Testis (tissue), 5 donors: ENCODE measurements at places on chromosomes 11 and 22. TPM values are rescaled to one million over a fixed set of nuclear protein-coding genes. Genes with fewer than 3 reads are reported as not detected.

The OR5B2 gene
- 0.47 TPM for total RNA-seq

The TIGD3 gene
- total RNA-seq = 7.6 TPM

The SHANK2 gene
- 13.9 TPM for total RNA-seq

- no peak for DNase-seq
Measured at GRCh38 chr22:17012267-17012666, 4.2 kb upstream of the GAB4 start.

- DNase-seq = peak; percentile 88
Measured at GRCh38 chr11:64619196-64619595, 28.2 kb downstream of the SLC22A12 start.

GRCh38 chr11:107915229-107915628 is 13.0 kb upstream of the RAB39A start:
- no peak for DNase-seq

GRCh38 chr22:48737461-48738203 is 1090.0 kb downstream of the BRD1 start:
- no peak for DNase-seq

- no peak for DNase-seq
Measured at GRCh38 chr22:33512908-33513307, 407.4 kb downstream of the LARGE1 start.
